ENCODE measurements at places on chromosomes 5 and 9.

GRCh38 chr5:101212942-101213514, 309.9 kb upstream of the ST8SIA4 start:
- no peak for DNase-seq

- DNase-seq: no peak
Observed at GRCh38 chr9:123555646-123556045, 199.6 kb downstream of the CRB2 start.

DNA sequence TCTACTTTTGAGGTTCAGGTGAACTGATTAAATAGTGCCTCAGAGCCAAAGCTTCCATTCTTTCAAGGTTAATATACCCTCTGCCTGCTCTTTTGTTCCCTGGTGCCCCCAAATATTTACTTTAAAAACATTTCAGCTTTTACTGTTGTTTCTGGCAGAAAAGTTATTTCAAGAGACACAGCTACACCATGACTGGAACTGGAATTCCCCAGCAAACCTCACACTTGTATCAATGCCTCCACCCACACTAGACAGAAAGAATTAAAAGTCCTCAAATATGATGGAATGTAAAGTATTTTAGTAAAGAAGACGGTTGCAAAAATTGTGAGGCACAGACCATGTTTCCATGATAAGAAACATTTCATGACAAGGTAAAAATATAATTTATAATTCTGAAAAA, 720.2 kb upstream of the TYRP1 start:
- no peak for DNase-seq

DNA sequence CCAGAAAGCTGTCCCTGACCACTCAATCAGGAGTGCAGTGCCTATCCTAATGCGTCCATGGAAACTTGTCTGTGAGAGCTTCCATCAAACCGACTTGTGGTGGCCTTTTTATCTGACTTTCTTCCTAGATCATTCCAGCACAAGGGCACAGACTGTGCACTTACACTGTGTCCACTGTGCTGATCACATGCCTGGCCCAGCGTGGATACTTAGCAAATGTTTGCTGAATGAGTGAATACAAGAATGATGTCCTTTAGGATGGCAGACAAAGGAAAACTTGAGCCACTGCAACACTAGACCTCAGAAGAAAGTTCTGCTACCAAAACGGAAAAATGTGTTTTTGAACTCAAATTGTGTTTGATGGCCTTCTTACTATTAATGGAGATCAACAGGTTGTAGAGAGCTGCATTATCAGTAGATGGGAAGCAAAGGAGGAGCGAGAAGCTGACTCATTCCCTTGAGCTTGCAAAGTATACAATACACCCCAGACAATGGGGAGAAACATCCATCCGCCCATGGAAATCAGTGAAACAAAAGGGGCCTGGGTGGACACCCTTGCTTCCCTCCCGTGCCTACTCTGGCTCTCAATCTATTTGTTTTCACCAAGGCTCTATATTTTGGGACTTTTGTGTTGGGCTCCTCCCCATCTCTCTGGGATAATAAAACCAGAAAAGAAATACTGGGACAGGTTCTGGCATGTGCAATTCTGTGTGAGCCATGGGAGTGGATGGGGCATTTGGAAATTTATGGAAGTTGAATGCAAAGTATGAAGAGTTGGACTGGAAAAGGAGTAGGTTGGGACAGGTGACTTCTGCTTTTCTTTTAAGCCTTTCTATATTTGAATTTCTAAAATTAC, 76.2 kb upstream of the ZFAND5 start:
- DNase-seq: no peak
